NCI-H1417 (cell line): ENCODE measurements at places on chromosomes 1 and 21.
A peak's percentile ranks its signal among the peaks of the same experiment; 100 is the strongest.

GRCh38 chr1:117740496-117740895 is 134.6 kb downstream of the TENT5C start:
- DNase-seq: no peak

GRCh38 chr1:244114892-244115291 is 63.8 kb downstream of the ZBTB18 start:
- DNase-seq: no peak

- DNase-seq: no peak
These were observed 26.2 kb downstream of the RNF187 start for GRCh38 chr1:228513236-228513900.

- no peak for DNase-seq
These were observed 26.1 kb upstream of the NMNAT2 start for GRCh38 chr1:183444243-183444642.

DNA sequence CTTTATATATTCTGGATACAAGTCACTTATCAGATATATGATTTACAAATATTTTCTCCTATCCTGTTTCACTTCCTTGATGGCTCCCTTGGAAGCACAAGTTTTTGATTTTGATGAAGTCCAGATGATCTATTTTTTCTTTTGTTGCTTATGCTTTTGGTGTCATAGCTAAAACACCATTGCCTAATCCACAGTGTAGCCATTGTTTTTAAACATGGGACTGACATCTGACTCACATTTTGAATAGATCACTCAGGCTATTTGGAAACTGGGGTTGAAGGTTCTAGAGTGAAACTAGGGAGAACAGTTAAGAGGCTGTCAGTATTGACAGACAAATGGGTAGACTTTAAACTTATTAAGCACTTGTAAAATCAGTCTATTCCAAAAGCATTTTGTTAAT is 16.6 kb downstream of the AK4 start:
- no peak for DNase-seq

- DNase-seq: no peak
These were observed 149.0 kb downstream of the TGFBR3 start for GRCh38 chr1:91736715-91737615.

DNA sequence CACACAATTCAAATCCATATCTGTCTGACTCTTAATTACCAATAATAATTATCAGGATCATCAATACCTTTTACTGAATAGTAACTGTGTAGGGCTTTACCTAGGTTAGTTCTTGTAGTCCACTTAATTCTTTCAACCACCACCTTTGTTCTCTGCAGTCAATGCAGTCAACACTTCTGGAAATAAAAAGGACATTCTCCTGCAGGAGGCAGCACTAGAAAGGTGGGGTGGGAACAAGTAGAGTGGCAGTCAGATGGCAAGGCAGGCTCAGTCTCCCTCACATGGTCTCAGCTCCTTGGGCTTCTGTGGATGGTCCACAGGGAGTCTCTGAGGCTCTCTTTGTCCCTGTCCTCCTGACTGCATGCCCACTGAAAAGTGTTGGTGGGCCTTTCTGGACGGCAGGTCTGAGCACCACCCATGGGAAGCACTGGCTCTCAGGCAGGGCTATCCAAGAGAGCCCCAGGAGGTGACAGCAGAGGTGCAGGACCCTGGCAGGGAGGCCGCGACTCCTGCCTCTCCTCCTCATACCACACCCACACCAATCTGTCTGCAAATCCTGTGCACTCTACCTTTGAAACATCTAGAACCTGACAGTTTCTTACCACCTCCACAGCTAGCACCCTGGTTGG is 237.3 kb downstream of the FOXD2 start:
- no peak for DNase-seq

GRCh38 chr1:2532485-2533160 is 2.6 kb upstream of the HES5 start:
- no peak for DNase-seq

DNA sequence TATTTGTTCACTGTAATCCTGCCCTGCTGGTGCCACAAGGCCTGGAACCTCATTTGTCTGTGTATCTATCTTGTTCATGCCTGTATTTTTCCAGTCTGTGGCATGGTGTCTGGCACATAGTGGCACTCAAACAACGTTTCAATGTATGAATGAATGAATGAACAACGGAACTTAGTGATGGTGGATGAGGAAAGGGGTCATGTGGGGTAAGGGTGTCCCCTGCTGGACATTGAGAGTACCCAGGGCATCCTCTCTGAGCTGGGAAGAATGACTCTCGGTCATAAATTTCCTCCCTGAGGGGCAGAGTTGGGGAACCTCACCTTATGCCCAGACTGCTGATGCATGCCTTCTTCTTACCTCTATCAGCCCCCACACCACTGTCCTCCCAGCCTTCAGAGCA is 18.9 kb upstream of the ZNF683 start:
- DNase-seq: no peak

DNA sequence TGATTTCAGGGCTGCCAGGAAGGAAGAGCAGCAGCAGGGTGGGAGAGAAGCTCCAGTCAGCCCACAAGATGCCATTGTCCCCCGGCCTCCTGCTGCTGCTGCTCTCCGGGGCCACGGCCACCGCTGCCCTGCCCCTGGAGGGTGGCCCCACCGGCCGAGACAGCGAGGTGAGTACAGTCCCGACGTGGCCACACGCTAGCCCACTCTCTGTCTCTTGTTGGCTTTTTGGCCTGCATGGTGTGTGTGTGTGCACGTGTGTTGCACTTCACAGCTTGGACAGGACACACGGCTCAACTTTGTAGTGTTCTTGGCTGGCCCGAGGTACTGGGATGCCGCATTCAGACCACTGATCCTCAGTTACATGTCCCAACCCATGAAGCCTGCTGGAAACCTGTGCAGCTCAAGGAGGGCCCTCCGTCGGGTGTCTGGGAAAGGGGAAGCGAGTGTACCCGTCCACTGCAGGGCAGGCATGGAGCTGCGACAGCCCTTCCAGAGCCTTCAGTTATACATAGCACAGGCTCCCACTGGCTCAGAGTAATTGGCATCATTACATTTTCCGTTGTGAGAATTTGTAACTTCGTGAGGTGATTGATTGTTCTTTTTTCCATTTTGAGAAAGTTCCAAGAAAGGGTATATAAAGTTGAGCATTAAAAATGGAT is 454 bp downstream of the CORT start:
- no peak for DNase-seq

GRCh38 chr1:15625056-15625917 is 8.0 kb downstream of the DDI2 start:
- no peak for DNase-seq

DNA sequence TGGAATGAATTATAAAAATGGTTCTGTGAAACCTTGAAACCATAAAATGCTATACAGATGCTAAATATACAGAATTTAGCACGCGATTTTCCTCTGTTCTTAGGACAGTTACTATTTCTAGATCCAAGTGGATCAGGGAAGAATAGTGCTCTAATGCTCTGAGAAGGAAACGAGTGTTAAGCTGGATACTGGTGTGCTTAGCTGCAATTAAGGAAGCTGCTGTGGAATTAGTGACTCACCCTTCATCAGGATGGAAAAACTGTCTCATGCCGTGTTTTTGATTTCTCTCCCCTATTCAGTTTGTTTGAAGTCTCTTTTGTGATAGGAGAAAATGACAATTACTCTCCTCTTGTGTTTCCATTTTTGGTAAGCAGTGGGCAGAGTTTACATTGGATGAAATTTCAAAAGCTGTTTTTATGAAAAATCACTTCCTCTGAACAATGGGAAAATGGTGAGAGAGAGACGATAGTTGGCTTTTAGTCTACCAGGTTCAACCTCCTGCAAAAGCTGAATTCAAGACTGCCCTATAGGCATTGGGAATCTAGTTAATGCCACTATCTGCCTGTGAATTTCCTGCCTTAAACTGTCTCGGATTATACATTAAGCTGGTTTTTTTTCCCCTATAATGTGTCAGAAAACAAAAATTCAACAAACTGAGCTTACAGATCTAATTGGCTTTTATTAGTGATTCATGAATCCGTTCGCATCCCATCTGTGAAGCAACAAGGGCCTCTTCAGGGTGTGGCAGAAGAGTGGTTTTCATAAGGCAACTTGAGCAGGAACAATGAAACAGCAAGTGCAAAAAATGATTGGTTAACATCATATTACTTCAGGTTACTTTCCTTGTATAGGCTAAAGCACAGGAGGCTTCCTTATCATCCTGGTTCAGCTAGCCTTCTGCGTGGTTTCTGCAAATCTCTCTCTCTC is 179.8 kb downstream of the ST6GALNAC3 start:
- DNase-seq: peak; percentile 30

DNA sequence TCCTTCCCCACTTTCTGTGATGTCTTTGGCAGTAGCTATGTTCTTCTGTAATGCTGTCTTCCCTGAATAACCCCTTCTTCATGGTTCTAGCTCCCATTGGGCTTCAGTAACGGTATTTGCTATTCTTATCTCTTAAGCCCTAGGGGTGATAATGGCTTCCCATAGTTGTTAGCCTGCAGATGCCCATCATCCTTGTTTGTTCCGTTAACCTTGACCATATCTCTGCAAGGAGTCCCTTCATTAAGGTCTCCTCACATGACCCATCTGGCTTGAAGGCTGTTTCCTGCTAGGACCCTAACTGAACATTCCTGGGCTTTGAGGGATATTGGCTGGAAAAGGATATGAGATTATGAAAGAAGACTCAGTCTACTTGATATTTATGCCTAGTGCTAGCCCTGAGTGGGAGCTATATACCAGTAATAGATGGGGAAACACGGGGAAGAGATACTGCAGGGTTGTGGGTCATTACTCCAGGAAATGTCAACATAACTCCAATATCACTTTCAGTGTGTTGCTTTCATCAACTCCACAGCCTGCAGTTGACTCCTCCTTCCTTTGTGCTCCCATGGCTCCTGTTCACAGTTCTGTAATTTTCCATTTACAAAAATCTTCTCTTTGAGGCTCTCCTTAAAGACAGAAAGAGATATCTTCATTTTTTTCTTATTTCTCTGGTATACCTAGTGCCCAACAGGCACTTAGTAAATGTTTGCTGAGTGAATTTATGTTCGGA is 2.5 kb downstream of the MR1 start:
- no peak for DNase-seq

DNA sequence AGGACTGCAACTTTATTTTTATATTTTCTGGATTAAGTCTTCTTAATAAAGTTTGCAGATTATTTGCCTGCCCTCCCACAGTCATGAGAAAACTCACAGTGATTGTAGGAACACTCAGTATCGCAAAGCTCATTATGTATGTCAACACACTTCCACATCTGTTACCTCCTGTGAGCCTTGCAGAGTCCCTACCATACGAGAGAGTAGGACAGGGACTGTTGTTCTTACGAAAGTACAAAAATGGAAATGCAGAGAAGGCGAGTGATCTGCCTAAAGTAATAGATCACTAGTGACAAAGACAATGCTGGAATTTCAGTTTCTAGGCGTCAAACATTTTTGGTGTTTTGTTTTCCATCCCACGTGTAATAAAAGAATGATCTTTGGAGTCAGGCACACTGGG is 131.7 kb downstream of the SYT2 start:
- no peak for DNase-seq

DNA sequence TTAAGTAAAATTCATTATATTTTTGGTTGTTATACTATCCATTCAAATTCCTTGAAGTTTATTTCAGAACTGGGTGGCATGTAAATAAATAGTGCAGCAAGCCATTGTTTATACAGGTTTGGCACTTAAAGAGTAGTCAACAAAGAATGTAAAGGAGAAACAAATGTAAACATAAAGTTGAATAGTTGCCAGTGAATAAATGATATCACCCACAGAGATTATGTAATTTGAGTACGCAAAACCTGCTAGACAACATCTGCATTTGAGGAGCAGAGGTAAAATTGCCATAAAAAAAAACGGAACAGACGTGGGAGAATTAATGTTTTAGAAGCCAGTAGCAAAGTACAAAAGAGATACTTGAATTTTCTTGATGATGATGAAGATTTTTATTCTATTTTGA is 111.6 kb downstream of the ADGRL2 start:
- peak; percentile 76 for DNase-seq

DNA sequence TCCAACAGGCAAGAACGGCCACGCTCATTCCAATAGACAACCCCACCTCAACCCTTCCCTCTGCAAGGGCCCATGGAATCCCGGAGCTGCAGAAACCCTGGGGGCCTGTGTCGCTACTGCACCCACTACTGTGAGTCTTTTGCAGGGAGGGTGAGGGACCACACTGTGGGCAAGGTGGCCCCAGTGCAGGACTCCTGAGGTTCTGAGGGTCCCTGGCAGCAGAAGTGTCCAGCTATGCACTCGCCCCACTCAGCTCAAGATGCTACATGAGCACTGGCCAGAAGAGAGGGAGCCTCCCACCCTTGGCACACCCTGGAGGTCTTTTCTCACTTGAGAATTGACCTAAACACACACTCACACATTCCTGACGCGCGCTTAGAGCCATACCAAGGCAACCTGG is 2.1 kb upstream of the PAX7 start:
- DNase-seq: no peak

DNA sequence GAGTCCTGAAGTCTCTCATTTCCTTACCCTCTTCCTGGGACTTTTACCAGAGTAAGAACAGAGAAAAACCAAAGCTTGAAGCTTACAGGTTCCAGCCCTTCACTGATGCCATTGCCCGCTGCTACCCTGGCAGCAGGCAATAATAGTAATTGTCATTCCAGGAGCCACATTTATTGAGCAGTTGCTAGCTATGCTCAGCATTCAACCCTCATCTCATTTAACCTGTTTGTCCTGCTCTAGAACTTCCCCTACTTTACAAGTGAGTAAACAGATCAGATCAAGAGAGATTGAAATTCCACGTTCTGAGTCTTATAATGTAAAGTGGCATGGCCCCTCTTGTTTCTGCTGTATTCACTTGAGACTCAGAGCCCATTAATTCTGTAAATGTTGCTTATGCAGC is 80.4 kb downstream of the ATP1A1 start:
- no peak for DNase-seq

DNA sequence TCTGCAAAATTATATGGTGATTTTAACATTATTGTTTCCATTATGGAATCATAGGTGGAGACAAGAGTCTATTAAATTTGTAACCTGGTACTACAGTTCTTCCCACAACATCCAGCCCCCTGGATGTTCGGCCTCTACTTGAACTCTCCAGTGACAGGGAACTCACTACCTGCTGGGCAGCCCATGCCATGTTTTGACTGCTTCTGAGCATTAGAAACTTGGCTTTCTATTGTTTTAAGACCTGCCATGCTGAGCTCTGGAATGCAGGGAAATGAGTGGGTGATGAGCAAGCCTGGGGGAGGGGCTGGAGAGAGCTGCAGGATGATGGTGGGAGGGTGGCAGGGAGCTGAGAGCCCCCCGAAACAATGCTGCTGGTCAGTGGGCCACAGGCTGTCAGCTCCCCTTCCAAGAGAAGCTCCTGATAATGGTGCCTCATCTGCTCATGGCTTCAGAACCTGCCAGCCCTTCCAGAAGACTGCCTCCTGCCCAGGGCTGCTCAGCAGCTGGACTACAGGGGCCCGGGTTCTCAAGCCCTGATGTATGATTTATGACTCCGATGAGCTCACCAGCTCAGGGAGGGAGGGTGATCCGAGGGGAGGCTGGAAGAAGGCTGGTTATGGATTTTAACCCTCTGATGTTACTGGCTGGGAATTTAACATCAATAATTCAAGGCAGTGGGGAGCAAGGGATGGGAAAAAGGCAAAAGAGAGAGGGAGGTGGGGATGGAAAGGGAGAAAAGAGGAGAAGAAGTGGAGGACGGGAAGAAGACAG is 205.0 kb downstream of the HIVEP3 start:
- DNase-seq: peak; percentile 19
